ENCODE measurements at places on chromosomes 12 and 14. TPM values are rescaled to one million over a fixed set of nuclear protein-coding genes. Genes with fewer than 3 reads are reported as not detected.

Gene NEUROD4
- total RNA-seq, result not detected

Gene TMEM119
- 0.16 TPM for total RNA-seq

Gene KRT6A
- total RNA-seq, result 6.5 TPM

Gene GLIPR1L1
- total RNA-seq, result not detected

Gene P2RX2
- not detected for total RNA-seq

Gene HOXC13
- total RNA-seq, result 16.4 TPM

Gene MIP
- total RNA-seq, result not detected

Gene ARID4A
- 5.0 TPM for total RNA-seq

Gene ATL1
- total RNA-seq, result 5.5 TPM

Gene FAM161B
- total RNA-seq, result 1.5 TPM

Gene RAN
- total RNA-seq, result 1,509 TPM

Gene HCAR1
- not detected for total RNA-seq

Gene C12orf50
- total RNA-seq, result not detected

Gene SLC6A13
- total RNA-seq, result 0.92 TPM

Gene SCN8A
- 1.2 TPM for total RNA-seq

Gene B4GALNT1
- 42.6 TPM for total RNA-seq

Gene TPPP2
- total RNA-seq, result not detected

Gene SERPINA5
- 0.20 TPM for total RNA-seq

Gene CHD8
- 40.3 TPM for total RNA-seq

Gene OAS2
- 0.63 TPM for total RNA-seq

Gene PRIMA1
- 0.29 TPM for total RNA-seq

Gene KRT78
- not detected for total RNA-seq

Gene ESPL1
- total RNA-seq, result 21.4 TPM

Gene CAPZA3
- not detected for total RNA-seq

Gene RD3L
- total RNA-seq, result not detected

Gene MYH6
- 0.03 TPM for total RNA-seq

Gene PTPRB
- total RNA-seq, result 0.75 TPM

Gene IL26
- total RNA-seq, result not detected

Gene KLHL33
- not detected for total RNA-seq

Gene INF2
- total RNA-seq, result 81.9 TPM

Gene CPNE6
- 0.16 TPM for total RNA-seq

Gene TRAF3
- total RNA-seq, result 18.5 TPM

Gene TOMM20L
- total RNA-seq, result not detected

Gene DPPA3
- not detected for total RNA-seq

Gene KRT2
- not detected for total RNA-seq

Gene CEP170B
- total RNA-seq, result 25.5 TPM

Gene MGST1
- 807 TPM for total RNA-seq

Gene CISTR
- total RNA-seq, result not detected

Gene KRT5
- 0.49 TPM for total RNA-seq

Gene FLRT2
- 3.9 TPM for total RNA-seq
